ENCODE measurements at places on chromosomes 2 and 18.

- no peak for DNase-seq
Measured at GRCh38 chr2:241121008-241121407, 18.9 kb upstream of the MTERF4 start.

DNA sequence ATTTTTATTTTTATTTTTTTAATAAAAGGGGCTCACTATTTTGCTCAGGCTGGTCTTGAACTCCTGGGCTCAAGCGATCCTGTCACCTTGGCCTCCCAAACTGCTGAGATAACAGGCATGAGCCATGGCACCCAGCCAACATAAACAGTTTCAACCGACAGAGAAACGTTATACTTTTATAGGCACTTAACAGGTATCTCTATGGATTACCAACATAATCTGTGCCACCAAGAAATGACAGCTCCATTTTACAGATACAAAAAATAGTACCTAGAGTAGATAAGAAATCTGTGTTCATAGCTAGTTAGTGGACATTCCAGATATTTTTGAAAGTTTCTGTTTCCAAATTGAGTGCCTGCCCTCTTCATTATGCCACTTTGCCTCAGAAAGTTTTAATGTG lies 1316.7 kb downstream of the LRP1B start:
- no peak for DNase-seq

DNA sequence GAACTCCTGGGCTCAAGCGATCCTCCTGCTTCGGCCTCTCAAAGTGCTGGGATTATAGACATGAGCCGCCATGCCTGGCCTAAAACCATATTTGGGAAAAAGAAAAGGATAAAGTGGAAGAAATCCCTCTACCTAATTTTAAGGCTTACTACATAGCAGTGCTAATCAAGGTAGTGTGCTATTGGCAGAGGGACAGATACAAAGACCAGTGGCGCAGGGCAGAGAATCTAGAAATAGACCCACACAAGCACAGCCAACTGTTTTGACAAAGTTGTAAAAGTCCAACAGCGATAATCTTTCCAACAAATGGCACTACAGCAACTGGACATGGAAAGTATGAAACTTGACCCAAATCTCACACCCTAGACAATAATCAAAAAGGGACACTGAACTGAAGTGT lies 138.4 kb downstream of the TFCP2L1 start:
- no peak for DNase-seq

DNA sequence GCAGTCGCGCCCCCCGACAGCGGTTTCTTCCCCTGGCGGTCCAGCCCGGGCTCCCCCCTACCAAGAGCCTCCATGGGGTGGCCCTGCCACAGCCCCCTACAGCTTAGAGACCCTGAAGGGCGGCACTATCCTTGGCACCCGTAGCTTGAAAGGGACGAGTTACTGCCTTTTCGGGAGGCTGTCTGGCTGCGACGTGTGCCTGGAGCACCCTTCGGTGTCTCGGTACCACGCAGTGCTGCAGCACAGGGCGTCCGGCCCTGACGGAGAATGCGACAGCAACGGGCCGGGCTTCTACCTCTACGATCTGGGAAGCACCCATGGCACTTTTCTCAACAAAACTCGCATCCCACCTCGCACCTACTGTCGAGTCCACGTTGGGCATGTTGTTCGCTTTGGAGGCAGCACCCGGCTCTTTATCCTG lies 475 bp downstream of the SLC4A1AP start:
- DNase-seq, result no peak
